Activated CD8-positive, alpha-beta T cell treated with anti-CD3 and anti-CD28 coated beads, Interleukin-2, amount 10 ng/mL, durations not matched to agents 7 days and 5 days (primary cell): ENCODE measurements at places on chromosomes 7 and 10. TPM values are rescaled to one million over a fixed set of nuclear protein-coding genes. Genes with fewer than 3 reads are reported as not detected.

DNA sequence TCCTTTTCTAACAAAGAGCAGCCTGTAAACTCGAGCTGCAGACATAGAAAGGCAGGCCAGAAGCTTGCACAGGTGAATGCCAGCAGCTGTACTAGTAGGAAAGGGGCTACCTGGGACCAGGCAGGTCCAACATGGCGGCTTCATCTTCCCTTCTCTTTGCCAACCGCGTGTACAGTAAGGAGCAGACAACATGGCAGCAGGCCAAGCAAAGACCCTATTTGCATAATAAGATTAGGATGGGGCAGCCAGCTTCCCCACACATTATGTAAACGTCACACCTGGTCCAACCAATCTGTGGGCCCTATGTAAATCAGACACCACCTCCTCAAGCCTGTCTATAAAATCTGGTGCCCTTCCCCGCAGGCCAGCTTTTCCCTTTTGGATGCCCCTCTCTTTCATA, 1186.5 kb upstream of the AUTS2 start:
- no peak for DNase-seq
- no peaks in the 10 kb centered on the region for H3K36me3 ChIP-seq
- H3K4me3 ChIP-seq: no peak overlapping the region
- no peak overlapping the region for H3K27ac ChIP-seq
- H3K27me3 ChIP-seq: no peaks in the 10 kb centered on the region

DNA sequence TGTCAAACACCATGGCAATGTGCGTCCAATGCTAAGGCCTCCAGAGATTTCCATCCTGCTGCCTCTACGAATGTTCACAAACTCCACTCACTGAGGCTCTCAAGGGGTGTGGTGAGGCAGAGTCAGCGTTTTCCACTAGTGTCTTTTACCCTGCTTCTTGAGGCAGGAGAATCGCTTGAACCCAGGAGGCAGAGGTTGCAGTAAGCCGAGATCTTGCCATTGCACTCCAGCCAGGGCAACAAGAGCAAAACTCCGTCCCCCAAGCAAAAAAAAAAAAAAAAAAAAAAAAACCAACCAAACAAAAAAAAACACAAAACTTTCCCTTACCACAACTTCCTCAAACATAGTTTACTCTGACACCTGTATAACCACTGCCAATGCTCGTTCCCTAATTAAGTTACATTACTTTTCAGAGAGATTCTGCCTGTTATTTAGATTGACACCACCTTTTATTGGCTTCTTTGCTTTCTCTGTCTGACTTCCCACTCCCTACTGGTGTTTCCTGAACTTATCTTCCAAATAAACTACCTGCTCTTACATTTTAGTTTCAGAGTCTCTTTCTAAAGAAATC, 102.1 kb upstream of the ZNF746 start:
- peaks cover 69% of the 10 kb centered on the region for H3K36me3 ChIP-seq
- H3K27me3 ChIP-seq: no peaks in the 10 kb centered on the region
- no peak for DNase-seq
- H3K27ac ChIP-seq: peak overlapping the region; percentile 64
- H3K4me1 ChIP-seq: peaks cover 31% of the 10 kb centered on the region

DNA sequence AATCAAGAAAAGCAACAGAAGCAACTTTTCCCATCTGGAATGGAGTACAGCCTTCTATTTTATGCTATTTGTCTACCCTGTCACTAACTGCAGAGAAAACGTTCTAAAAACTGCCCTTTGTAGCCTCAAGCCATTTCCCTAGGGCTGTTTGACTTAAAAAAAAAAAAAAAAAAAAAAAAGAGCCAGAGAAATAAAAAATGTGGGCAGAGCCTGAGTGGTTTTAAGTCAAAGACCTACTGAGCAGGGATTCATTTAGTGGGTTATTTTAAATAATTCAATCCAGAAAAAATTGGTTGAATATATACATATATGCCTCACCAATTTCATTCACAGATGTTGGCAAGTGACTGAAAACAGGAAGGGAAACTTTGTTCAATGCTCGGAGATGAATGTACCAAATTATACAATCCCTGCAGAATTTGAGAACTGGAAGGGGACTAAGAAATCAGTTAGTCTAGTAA, 75.2 kb downstream of the PPP1R3C start:
- no peak overlapping the region for H3K27ac ChIP-seq
- peaks cover 8% of the 10 kb centered on the region for H3K27me3 ChIP-seq
- no peaks in the 10 kb centered on the region for H3K4me1 ChIP-seq
- H3K36me3 ChIP-seq: no peaks in the 10 kb centered on the region
- no peak overlapping the region for H3K4me3 ChIP-seq

Gene TDRD1
- total RNA-seq: not detected

- no peak overlapping the region for H3K27ac ChIP-seq
- H3K4me3 ChIP-seq: no peak overlapping the region
- H3K4me1 ChIP-seq: no peaks in the 10 kb centered on the region
- no peaks in the 10 kb centered on the region for H3K36me3 ChIP-seq
- no peaks in the 10 kb centered on the region for H3K27me3 ChIP-seq
- no peak for DNase-seq
These were observed 50.3 kb upstream of the CXCL12 start for GRCh38 chr10:44435196-44435595.

DNA sequence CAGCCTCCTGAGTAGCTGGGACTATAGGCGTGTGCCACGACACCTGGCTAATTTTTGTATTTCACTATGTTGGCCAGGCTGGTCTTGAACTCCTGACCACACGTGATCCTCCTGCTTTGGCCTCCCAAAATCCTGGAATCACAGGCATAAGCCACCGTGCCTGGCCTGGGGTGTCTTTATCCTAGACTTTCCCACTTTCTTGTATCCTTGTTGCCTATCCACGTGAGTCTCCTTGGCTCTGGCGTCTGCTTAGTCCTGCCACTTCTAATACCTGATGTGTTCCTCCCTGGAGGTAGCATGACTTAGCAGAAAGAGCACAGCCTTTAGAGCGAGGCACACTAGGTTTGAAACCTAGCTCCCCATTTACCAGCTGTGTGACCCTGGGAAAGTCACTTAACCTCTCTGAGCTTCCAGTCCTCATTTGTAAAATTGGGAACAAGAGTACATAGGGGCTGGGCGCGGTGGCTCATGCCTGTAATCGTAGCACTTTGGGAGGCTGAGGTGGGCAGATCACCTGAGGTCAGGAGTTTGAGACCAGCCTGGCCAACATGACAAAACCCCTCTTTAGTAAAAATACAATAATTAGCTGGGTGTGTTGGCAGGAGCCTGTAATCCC, 344.6 kb downstream of the TYW1 start:
- H3K4me3 ChIP-seq: no peak overlapping the region
- H3K27me3 ChIP-seq: no peaks in the 10 kb centered on the region
- peaks cover 21% of the 10 kb centered on the region for H3K36me3 ChIP-seq

GRCh38 chr10:124164264-124164663, 70.9 kb upstream of the CHST15 start:
- no peak for DNase-seq
- no peak overlapping the region for H3K27ac ChIP-seq
- H3K4me3 ChIP-seq: no peak overlapping the region
- no peaks in the 10 kb centered on the region for H3K4me1 ChIP-seq
- H3K27me3 ChIP-seq: peaks cover 8% of the 10 kb centered on the region
- no peaks in the 10 kb centered on the region for H3K36me3 ChIP-seq

DNA sequence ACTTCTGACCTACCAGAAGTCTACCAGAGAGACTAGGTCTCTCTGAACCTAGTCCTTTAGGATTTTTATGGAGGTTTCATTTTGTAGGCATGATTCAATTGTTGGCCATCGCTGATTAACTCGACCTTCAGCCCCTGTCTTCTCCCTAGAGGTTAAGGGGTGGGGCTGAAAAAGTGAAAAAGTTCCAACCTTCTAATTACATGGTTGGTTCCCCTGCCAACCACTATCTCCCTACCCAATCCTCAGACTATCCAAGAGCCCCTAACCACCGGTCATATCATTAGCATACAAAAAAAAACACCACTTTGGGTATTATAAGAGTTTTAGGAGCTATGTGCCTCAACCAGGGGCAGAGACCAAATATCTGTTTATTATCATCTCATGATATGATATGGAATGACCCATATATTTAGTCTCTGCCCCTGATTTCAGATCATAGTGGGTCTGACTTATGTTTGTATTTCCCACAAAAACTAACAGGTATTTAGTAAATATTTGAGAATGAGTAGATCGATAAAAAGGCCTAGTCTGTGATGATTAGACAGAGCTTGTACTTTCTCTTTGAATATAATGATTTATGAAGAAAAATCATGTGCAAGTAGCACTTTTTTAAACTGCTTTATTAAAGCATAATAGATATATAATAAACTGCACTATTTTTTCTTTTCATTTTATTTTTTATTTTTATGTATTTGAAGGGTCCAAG, 35.8 kb downstream of the DNAJC9 start:
- H3K4me1 ChIP-seq: no peaks in the 10 kb centered on the region
- no peak overlapping the region for H3K4me3 ChIP-seq
- H3K36me3 ChIP-seq: peaks cover 11% of the 10 kb centered on the region

Gene CASP7
- total RNA-seq: 28.7 TPM

GRCh38 chr7:81111781-81112540, 193.1 kb upstream of the SEMA3C start:
- no peaks in the 10 kb centered on the region for H3K27me3 ChIP-seq
- H3K4me1 ChIP-seq: no peaks in the 10 kb centered on the region
- H3K36me3 ChIP-seq: no peaks in the 10 kb centered on the region
- no peak for DNase-seq
- H3K27ac ChIP-seq: no peak overlapping the region
